ENCODE measurements at places on chromosomes 11 and 22. TPM values are rescaled to one million over a fixed set of nuclear protein-coding genes. Genes with fewer than 3 reads are reported as not detected.

The FAT3 gene
- total RNA-seq = 10.7 TPM

The FOLR1 gene
- total RNA-seq = 1.3 TPM

The KRTAP5-8 gene
- total RNA-seq = not detected

The CARD18 gene
- total RNA-seq = not detected

The CEP126 gene
- 0.48 TPM for total RNA-seq

The KRTAP5-6 gene
- total RNA-seq = not detected

The KRTAP5-7 gene
- total RNA-seq = not detected

DNA sequence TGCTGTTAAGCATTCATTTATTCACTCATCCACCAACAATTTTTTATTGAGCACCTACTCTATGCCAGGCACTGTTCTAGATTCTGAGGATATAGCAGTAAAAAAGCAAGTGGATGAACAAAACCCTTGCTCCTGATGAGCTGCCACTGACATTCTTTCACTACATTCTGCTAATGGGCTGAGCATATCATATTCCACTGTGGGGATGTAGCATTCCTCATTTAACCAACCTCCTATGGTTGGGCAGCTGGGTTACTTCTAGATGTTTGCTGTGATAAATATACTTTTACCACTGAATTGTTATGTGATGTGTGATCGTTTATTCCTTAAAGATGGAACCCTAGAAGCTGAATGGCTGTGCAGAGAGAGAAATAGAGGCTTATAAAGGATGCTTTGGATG is 176.9 kb downstream of the MN1 start:
- no peak for DNase-seq

DNA sequence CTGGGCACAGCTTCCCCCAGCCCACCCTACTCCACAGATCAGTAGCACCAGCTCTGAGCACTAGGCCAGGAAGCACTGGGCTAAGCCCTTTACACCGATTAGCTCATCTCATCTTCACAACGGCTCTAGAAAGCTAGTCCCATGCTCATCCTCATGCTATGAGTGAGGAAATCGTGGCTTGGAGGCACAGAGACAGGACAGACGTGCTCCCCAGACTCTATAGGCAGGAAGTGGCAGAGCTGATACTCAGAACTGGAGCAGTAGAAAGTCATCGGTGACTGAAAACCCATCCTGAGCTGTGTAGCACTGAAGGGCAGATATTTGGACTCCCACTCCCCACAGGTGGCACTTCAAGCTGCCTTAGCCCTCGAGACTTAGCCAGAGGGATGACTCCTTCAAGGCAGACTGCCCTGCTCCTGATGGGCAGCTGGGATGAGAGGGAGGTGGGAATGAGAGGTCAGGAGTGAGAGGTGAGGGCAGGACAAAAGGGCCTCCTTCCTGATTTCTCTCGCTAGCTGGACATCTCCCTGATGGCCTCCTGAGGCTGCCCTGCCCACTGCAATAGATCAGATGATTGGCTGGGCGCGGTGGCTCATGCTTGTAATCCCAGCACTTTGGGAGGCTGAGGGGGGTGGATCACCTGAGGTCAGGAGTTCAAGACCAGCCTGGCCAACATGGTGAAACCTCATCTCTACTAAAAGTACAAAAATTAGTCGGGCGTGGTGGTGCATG is 9.7 kb downstream of the CD5 start:
- peak; percentile 14 for DNase-seq

GRCh38 chr11:130470832-130471706 is 22.6 kb downstream of the ADAMTS15 start:
- no peak for DNase-seq

GRCh38 chr11:46071091-46071490 is 50.2 kb downstream of the PHF21A start:
- DNase-seq = no peak

- no peak for DNase-seq
Observed at GRCh38 chr11:75538150-75538942, 12.6 kb upstream of the GDPD5 start.

GRCh38 chr22:42937164-42937843 is 77.6 kb downstream of the PACSIN2 start:
- no peak for DNase-seq

DNA sequence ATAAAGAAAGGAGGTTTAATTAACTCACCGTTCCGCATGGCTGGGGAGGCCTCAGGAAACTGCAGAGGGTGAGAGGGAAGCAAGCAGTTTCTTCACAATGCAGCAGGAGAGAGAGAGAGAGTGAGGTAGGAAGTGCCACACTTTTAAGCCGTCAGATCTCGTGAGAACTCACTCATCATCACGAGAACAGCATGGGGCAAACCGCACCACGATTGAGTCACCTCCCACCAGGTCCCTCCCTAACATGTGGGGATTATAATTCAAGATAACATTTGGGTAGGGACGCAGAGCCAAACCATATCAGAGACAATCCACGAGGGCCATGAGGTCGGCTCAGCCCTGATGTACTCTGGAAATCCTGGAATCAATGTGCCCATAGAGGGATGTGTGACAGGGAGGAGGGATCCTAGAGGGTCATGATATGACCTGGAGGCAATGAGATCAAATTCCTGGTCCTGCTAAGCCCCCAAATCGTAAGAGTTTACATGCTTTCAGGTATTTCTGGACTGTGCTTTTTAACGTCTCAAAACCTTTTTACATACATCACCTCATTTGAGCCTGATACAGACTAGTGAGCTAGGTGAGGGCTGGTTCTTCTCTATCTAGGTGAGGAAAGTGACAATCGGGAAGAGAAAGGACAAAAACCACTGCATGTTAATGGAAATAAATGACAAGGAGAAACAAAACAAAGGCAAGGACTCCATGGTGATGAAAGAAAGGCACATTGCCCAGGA is 19.5 kb upstream of the RASSF10 start:
- DNase-seq = no peak

DNA sequence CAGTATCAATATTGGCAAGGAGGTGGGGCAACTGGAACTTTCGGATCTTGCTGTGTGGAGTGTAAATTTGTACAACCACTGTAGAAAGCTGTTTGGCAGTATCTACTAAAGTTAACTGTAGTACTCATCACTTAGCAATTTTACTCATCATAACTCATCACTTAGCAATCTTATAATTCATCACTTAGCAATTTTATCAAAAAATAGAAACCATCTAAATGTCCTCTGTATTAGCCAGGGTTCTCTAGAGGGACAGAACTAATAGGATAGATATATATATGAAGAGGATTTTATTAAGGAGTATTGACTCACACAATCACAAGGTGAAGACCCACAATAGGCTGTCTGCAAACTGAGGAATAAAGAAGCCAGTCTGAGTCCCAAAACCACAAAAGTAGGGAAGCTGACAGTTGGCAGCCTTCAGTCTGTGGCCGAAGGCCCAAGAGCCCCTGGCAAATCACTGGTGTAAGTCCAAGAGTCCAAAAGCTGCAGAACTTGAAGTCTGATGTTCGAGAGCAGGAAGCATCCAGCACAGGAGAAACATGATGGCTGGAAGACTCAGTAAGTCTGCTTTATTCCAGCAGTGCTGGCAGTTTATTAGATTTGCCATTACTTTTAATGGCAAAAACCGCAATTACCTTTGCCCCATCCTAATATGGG is 92.9 kb upstream of the USP47 start:
- DNase-seq = no peak

- DNase-seq = no peak
Observed at GRCh38 chr22:44999687-45000086, 10.1 kb downstream of the PHF21B start.

- DNase-seq = no peak
Observed at GRCh38 chr22:20615021-20615420, 107.6 kb downstream of the MED15 start.

GRCh38 chr11:13717331-13717730 is 48.9 kb downstream of the FAR1 start:
- no peak for DNase-seq

GRCh38 chr11:76666408-76666807 is 4.1 kb downstream of the LRRC32 start:
- DNase-seq = peak; percentile 81

GRCh38 chr22:26670459-26670858 is 13.1 kb downstream of the MIAT start:
- DNase-seq = no peak

DNA sequence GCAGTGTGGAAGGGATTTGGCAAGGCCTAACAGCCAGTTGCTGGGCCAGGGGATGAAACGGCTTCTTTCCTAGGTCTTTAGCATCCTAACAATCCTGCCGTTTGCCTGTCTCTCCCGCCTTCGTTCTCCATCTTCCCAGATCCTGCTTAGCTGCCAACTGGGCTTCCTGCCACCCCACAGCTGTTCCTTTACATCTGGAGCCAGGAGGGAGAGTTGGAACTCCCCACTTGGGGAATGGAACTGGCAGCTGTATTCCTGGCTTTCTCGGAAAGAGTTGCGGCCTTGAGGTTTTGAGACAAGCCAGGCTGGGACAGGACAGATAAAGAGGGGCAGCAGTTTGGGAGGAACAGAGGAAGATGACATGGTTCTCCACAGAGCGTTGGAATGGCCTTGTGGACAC is 59.6 kb downstream of the ST3GAL4 start:
- DNase-seq = no peak

GRCh38 chr11:34192481-34193401 is 87.3 kb downstream of the NAT10 start:
- no peak for DNase-seq

- DNase-seq = peak; percentile 84
Observed at GRCh38 chr11:120564573-120565311, 53.2 kb downstream of the GRIK4 start.

DNA sequence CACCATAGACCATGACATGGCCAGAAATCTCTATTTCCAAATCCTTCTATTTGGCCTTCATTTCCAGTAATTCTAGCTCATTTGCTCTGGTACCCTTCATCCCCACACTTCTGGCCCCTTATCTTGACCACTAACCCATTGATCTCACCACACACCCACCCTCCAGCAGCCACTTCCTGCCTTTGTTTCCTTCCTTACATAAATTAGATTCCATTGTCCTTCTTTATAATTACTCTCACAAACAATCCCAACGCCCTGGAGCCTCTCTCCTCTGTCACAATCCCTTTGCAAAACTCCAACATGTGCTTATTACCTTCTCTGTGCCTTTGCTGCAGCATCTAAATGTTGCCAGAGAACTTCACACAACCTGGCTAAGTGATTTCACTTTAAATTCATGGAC is 14.8 kb downstream of the APLNR start:
- DNase-seq = no peak

GRCh38 chr11:29025001-29025400 is 916.8 kb downstream of the METTL15 start:
- no peak for DNase-seq

DNA sequence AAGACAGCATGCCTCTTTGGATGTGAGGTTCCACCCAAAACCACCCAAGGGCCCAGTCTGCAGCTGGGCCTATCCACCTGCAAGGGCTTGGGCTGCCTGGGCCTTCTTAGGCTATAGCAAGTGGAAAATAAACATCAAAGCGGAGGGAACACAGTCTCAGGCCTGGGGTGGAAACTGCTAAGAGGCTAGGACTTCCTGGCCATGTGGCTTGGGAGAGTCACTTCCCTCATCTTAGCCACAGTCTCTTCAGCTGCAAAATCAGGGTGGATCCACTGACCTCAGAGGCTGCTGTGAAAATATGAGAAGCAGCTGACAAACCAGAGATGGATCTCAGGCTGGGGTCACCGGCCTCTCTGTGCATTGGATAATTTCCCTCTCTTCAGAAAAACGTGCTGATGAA is 30.6 kb upstream of the TFIP11 start:
- DNase-seq = no peak

- DNase-seq = no peak
Observed at GRCh38 chr22:27825174-27825573, 23.6 kb upstream of the MN1 start.

- DNase-seq = no peak
Observed at GRCh38 chr11:63785823-63786222, 17.2 kb upstream of the ZFTA start.

- peak; percentile 72 for DNase-seq
Observed at GRCh38 chr22:33923660-33924246, 3.5 kb upstream of the LARGE1 start.

DNA sequence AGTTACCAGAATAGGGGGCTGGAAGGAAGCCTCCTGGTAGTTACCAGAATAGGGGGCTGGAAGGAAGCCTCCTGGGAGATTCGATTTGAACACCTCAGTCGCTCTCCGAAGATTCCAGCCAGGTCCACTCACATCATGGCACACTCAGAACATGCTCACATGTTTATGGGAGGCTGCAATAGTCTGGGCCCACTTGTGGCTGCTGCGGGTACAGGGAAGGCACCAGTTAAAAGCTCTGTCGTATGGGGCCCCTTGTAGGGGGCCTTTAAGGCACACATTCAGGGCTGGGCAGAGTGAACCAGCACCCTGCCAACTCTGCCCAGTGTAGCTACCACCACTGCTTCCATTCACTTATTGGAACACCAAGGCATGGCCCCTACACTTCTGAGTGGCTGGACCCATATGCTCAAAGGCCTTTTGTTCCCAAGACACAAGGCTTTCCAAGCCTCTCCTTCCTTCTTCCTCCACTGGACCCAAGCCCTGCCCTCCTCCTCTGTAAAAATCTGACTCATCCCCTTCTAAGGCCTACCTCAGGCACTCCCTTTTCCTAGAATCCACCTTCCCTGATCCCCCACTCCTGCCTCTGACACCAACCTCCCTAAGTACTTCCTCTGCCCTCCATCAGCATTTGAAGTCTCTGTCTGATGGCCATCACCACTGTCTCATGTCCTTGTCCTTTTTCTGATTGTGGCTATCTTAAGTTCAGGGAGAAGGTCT is 28.0 kb downstream of the USP35 start:
- no peak for DNase-seq

DNA sequence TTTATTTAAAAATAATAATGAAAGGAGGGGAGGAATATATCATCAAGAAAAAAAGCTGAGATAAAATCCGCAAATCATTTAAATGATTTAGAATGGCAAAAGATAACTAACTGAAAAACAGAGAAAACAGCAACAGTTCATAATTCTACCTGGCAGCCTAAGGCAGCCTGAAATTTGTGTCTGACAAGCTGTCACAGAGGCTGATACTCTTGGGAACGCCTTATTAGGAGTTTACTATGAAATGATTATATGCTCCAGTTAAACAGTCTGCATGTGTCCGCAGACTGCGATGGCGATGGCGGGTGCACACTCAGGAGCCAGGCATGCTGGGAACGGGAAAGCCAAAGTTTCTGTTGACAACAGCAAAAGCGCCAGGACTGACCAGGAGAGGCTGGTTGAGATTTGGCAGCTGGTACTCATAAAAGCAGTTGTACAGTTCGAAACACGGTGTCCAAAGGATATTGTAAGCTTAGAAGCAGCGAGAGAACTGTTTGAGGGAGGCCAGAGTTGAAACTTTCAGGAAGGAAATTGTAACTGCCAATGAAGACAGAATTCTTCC is 172.9 kb upstream of the MPPED2 start:
- DNase-seq = no peak

GRCh38 chr11:106021181-106021966 is 666 bp downstream of the MSANTD4 start:
- DNase-seq = no peak

- peak; percentile 95 for DNase-seq
Observed at GRCh38 chr11:119316729-119317591, at the start of gene MCAM. MCAM (minus strand) TSS chr11:119317130; CDS start chr11:119317101, 29 bp downstream.

- DNase-seq = no peak
Observed at GRCh38 chr11:12768726-12769673, 94.8 kb downstream of the TEAD1 start.
